ENCODE measurements at places on chromosomes 11 and 22.

DNA sequence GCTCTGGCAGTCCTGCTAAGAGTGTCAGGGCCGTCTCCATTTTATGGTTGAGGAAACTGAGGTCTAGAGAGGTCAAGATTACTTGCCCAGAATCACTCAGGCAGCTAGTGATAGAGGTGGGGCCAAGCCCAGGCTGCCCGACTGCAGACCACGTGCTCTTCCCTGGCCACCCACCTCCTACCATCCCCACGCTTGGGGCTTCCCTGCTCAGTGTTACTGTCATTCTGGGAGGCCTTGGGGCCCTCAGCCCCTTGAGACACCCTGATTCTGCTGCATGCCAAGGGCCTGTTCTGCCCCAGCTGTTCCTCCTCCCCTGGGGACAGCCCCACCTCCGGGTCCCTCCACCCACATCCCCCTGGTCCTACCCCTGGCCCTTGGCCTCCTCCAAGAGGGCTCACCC lies 17.2 kb upstream of the TAB1 start:
- no peak for DNase-seq

- peak; percentile 74 for DNase-seq
Observed at GRCh38 chr11:65593518-65594414, 1.8 kb downstream of the KCNK7 start.

- DNase-seq, result no peak
Observed at GRCh38 chr11:18608376-18608775, 8.8 kb downstream of the MISFA start.

GRCh38 chr11:73576185-73576614 lies 21.7 kb downstream of the FAM168A start:
- DNase-seq, result no peak

DNA sequence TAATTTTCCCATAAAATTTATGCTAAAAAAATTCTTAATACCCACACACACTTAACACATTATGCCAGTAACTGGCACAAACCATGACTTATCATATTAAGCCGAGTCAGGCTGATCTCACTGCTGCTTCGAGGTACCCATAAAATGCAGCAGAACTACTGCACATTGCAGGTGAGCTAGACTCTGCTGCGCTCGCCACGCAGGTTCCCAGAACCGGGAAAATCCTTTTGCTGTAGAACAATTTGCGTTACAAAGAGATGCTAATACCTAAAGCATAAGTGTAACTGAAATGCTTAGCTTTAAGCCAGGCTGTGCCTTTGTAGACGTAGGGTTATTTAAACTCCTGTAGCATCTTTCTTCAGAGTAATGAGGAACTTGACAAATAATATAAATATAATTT lies 200.3 kb downstream of the MSANTD4 start:
- DNase-seq, result no peak

DNA sequence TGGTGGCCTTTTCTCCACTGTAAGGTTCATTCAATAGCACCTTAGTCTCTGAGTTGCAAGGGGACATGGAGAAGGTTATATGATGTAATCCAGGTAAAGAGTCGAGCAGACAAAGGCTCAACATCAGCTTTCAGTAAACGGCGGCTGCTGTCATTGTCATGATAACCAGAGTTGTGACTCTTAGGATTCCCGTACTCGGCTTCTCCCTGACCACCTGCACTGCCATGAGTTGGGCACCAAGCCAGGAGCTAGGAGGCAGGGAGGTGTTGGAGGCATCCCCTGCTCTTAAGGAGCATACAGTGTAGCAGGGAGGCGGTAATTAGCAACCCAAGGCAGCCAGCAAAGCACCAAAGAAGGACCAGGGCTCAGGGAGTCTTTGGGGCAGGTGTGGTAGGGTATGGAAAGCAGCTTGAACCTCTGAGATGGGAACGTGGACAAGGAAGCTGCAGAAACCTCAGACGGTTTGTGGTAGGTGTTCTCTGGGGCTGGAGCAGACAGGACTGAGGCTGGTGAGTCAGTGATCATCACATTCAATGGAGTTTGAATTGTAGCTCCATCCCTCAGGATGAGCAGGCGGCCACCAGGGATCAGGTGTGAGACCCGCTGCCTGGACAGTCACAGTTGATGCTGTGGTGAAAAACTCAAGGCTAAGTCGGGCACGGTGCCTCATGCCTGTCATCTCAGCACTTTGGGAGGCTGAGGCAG lies 31.7 kb downstream of the LIF start:
- no peak for DNase-seq

GRCh38 chr11:63643205-63643604 lies 28.0 kb downstream of the ATL3 start:
- DNase-seq, result no peak

DNA sequence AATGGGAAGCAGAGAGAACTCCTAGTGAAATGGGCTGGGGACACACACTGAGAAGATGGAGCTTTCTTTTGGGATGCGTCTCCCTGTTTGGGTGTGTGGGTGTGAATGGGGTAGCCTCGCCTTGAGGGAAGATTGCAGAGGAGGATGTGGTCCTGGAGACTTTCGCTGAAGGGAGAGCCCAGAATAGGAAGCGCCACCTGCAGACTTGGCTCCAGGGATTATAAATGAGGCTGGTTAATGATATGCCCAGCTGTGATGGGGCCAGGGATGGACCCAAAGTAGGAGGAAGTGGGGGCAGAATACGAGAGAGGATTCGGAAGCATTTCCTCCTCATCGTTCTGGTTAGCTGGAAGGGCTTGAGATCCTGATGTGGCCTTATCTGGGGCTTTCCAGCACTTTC lies 13.7 kb downstream of the RELT start:
- no peak for DNase-seq

DNA sequence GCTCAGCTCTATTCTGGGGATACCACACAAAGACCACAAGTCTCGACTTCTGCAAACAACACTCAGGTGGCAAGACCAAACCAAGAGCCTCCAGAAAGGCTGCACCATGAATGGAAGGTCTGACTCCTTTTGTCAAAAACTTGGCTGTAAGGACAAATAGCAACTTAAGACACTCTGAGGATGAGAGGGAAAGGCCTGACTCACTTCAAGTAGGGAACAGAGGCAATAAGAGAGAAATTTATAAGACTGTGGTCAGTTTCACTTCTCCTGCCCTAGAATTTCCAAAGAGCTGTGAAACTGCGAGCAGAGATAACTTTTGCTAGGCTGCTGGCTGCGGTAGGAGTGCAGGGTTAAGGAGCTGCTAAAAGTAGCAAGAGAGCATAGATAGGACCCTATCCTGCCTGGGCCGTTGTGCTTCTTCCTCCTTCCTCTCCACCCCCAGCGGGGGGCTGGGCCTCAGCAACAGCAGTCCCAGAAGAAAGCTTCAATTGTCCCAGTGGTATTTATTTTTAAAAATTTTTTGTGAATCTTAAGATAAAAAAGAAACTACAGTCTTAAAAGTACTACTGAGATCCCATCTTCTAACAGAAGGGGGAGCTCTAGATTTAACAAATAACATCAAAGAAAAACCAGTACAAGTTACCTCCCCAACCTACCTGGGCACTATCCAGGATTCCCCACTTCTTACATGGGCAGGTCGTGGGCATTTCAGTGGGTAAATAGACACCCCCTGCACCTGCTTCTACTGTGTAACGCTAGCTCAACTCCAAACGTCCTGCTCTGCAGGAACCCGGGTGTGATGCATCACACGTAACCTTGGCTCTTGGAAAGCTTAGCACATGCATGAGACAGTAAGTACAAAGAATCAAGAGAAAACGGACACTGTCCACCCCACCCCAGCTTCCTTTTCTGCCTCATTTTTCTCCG lies 66.4 kb downstream of the SGSM3 start:
- peak; percentile 94 for DNase-seq

DNA sequence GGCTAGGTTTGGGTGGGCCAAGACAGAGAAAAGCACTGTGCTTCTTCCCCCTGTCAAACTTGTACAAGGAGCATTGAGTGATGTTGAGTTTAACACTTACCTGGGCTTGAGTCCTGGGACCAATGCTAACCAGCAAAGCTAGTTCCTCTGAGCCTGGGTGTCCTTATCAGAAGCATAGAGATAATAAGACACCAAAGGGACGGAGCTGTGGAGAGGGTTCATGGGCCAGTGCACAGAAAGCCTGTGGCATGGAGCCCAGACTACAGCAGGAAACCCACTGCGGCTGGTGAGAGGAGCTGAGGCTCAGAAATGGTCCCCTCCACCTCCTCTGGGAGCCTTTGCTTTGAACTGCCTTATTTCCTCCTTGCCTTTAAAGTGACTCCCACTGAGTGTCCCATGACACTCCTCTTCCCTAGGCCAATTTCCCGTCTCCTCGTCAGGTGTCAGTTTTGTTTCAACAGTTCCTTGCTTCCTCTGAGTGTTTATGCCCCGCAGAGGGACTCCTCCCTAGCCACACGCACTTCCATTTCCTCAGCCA lies 9.4 kb downstream of the SLCO2B1 start:
- no peak for DNase-seq

GRCh38 chr11:126231725-126232459 lies 20.3 kb downstream of the FAM118B start:
- no peak for DNase-seq

DNA sequence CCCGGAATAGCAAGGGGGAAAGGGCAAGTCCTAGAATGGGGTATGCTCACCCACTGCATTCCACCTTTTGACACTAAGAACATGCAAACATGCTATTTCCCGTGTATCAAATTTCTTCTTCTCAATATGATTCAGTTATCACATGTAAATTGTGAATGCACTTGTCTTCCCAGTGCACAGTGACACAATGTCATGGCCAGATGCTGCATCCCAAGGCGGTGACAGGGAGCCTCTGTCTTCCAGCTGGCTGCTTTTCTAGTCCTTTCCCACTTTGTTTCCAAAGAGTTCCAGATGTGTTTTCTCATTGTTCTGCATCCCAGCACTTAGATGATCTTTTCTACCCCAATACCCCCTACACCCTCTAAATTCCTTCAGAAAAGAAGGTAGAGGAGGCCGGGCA lies 12.4 kb downstream of the SLC25A18 start:
- no peak for DNase-seq
